ENCODE measurements at places on chromosomes 7 and 10.

GRCh38 chr7:157752832-157753291 is 416.1 kb downstream of the DNAJB6 start:
- no peak for DNase-seq

DNA sequence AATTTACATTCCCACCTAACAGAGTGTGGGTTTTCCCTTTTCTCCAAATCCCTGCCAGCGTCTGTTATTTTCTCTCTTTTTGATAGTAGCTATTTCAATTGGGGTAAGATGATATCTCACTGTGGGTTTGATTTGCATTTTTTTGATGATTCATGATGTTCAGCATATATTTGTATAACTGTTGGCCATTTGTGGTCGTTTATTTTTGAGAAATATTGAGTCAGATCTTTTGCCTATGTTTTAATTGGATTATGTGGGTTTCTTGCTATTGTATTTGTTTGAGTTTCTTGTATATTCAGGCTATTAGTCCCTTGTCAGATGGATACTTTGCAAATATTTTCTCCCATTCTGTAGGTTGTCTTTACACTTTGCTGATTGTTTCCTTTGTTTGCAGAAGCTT is 193.8 kb downstream of the ABCA13 start:
- DNase-seq, result no peak

DNA sequence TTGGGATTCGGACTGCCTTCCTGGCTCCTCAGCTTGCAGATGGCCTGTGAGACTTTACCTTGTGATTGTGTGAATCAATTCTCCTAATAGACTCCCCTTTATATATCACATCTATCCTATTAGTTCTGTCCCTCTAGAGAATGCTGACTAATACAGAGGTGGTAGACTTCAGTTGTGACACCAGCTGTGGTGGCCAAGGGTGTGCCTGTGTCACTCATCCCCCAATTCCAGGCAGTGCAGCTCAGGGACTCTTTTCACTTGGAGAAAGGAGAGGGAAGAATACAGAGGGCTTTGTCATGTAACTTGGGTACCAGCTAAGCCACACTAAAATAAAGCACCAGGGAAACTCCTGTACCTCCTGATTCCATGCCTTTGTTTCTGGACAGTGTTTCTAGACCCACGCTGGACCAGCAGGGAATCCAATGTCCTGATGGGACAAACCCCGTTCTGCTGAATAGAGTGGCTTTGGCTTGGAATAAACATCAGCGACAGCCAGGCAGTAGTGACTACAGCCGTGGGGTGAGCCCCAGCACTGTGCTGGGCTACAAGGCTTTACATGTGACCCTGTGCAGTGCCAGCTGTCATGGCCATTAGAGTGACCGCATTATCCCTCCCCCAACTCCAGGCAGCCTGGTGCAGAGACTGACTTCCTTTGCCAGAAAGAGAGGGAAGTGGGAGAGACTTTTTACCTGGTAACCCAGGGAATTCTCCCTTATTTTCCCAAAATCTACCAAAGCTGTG is 233.6 kb downstream of the ANK3 start:
- no peak for DNase-seq

DNA sequence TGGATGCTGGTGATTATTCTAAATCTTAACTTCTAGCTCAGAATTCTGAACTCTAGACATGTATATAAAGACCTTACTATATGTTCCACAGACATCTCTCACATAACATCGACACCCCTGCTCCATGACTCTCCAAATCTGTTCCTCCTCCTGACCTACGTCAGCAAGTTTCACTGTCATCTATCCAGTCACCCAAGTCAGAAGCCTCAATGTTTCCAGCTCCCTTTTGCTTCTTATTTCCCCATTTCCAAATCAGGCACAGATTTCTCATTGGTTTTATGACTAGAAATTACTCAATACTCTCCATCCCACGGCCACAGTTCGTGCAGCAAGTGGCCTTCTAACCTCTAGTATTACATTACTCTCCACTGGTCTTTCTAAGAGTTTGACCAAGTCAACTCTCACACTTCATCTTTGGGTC is 28.5 kb downstream of the EPC1 start:
- DNase-seq, result no peak

GRCh38 chr7:25215694-25216335 is 12.5 kb downstream of the NPVF start:
- no peak for DNase-seq

DNA sequence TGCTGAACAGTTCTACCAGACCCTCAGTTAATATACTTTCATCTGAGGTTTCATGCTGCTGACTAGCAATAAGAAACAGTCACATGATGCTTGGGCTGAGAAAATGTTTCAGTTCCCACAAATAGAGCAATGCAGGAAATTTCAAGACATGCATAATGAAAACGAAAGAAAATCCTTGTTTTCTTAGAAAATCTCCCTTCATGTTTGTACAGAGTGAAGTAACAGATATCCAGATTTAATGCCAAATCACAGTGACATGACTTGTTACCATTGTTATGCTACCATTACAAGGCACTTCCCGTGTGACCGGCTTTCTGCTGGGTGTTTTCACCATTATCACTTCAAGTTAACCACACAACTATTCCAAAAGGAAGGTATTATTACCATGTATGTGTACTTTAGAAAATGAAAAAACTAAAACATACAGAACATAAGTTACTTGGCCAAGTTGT is 121.7 kb downstream of the DOCK4 start:
- no peak for DNase-seq

DNA sequence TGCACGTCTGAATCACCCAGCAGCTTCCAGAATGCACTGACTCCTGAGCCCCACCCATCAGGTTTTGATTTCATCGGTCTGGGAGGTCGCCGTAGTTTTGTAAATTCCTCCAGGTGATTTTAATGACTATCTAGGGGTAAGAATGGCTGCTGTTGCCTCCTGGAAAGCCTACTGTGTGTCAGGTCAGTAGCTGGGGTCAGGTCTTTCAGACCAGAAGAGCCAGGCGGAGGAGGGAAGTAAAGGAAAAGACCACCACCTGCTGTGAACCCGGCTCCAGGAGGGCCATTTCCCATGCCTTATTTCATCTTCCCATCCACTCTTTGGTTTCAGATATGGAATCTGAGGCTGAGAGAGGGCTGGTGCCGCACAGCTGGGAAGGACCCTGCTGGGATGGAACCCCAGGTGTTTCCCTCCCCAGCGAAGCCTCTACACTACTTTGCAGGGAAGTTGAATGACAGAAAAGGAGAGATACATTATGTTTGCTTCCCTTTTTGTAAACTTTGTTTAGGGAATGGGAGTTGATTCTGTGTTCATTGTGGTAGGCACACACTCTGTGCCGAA is 19.8 kb downstream of the ADAMTS14 start:
- no peak for DNase-seq

DNA sequence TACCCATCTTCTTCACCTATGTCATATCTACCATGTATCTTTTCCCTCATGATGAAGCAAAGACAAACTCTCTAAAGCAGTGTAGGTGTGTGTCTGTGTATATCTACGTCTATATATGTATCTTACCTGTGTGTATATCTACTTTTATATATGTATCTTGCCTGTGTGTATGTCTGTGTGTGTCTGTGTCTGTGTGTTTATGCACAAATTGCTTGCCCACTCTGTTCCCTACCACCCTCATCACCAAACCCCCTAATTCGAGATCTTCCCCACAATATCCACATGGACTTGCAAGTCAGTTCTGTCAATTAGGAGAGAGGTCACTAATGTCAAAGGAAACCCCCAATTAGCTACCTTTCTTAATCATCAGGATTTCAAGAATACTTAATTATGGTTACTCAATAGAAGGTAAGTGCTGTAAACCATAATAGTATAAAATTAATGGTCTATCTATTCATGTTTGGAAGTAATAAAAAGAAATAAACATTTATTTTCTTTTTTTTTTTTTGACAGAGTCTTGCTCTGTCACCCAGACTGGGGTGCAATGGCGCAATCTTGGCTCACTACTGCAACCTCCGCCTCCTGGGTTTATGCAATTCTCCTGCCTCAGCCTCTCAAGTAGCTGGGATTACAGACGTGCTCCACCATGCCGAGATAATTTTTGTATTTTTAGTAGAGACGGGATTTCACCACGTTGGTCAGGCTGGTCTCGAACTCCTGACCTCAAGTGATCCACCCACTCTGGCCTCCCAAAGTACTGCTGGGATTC is 43.6 kb downstream of the ANKRD61 start:
- DNase-seq, result no peak
